ENCODE measurements at places on chromosomes 4 and X.

GRCh38 chr4:147808447-147808846, 76.6 kb downstream of the ARHGAP10 start:
- DNase-seq: no peak

GRCh38 chrX:71475785-71476540, 56.9 kb upstream of the OGT start:
- no peak for DNase-seq

GRCh38 chr4:157964463-157964862, 208.4 kb downstream of the GASK1B start:
- DNase-seq: no peak

GRCh38 chr4:116537828-116538227, 547.5 kb downstream of the TRAM1L1 start:
- DNase-seq: no peak

Data from NCI-H1105 treated with DMSO at 0.1 percent for 48 hours (cell line).